ENCODE measurements at places on chromosomes 7 and 10. TPM values are rescaled to one million over a fixed set of nuclear protein-coding genes. Genes with fewer than 3 reads are reported as not detected.

DNA sequence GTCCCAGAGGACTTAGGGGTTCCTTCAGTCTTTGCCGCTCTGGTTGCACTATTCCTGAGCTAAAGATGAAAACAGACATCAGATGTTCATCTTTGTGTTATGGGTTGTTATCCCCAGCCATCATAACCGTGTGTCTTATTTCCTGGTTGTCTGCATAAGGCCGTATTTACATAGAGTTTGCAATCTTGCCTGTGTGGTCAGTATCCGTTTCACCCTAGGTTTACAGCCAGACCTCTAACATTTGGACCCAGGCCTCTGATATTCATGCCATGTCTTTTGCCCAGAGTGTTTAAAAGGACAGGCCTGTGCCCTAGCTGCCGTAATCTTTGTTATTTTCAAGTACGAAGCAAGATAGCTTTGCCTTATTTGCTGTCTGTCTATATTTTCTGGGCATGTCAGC is 26.6 kb downstream of the LRRC4 start:
- H3K27ac ChIP-seq: no peak overlapping the region
- H3K27me3 ChIP-seq: no peaks in the 10 kb centered on the region
- peaks cover 2% of the 10 kb centered on the region for H3K36me3 ChIP-seq
- H3K4me3 ChIP-seq: no peak overlapping the region
- H3K4me1 ChIP-seq: peaks cover 15% of the 10 kb centered on the region

- no peak for DNase-seq
- no peaks in the 10 kb centered on the region for H3K36me3 ChIP-seq
Observed at GRCh38 chr7:137667633-137668387, 179.0 kb downstream of the DGKI start.

GRCh38 chr7:74569501-74570075 is 87.9 kb upstream of the GTF2I start:
- no peaks in the 10 kb centered on the region for H3K36me3 ChIP-seq
- peak overlapping the region; percentile 87 for H3K27ac ChIP-seq

NUTM2B gene
- total RNA-seq: 1.6 TPM

DNA sequence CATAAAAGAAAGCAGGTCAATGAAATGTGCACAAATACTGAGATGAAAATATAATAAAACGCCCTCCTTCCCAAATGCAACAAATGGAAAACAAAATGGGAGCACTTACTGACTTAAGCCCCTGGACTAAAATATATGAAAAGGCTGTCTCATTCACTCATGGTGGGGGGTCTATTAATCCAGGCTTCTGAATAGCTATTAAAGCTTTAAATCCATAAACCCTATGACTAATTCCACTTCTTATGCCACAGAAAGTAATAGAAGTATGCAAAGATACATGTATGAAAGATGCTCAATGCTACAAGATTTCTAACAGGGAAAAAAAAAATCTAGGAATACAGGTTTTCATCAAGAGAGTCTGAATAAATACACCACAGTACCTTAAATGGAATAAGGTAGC is 20.5 kb downstream of the EIF3A start:
- H3K4me3 ChIP-seq: no peak overlapping the region
- H3K27me3 ChIP-seq: no peaks in the 10 kb centered on the region
- H3K36me3 ChIP-seq: peaks cover 89% of the 10 kb centered on the region
- H3K4me1 ChIP-seq: peaks cover 25% of the 10 kb centered on the region
- H3K27ac ChIP-seq: no peak overlapping the region

GRCh38 chr7:24328050-24328449 is 44.1 kb downstream of the NPY start:
- H3K36me3 ChIP-seq: no peaks in the 10 kb centered on the region
- DNase-seq: no peak
- peaks cover 14% of the 10 kb centered on the region for H3K27me3 ChIP-seq

CC2D2B gene
- 0.40 TPM for total RNA-seq

OPN1SW gene
- total RNA-seq: not detected

DNA sequence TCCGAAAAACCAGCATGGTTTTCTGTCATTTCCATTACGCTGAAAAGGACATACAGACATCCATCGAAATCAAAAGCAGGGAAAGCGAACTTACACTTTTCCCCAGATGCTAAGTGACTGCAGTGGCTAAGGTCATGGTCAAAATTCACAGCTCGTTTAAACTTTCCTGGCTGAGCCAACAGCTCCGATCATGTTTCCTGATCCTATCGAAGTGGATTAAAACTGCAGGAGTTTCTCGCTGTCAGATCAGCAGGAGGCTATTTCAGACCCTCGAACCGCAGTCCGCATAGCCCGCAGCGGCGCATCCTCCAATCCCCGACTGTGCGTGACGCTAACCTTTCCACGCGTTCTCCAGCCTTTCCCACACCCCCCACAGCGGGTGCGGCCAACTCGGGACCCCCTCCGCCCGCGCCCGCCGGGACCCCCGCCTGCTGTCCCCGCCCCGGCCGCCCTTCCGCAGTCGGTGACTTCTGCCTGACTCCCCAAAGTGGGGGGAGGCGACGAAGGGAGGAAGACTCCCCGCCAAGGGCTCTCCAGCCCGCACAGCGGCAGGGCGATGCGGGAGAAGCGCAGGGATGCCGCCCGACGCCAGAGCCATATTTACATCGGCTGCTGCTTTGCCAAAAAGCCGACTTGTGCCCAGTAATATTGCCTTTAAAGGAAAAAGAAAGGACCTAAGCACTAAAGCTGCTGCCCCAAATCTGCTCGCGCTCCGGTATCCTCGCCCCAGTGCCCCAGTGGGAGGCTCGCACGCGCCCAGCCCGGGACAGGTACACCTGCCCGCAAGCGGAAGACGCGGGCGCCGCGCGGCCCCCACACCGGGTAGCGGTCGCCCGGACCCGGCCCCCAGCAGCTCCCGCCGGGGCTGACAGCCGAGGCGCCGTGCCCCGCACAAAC is 1.2 kb downstream of the PIP4K2A start:
- H3K4me3 ChIP-seq: peak overlapping the region; percentile 85
- peak; percentile 47 for DNase-seq
- H3K36me3 ChIP-seq: peaks cover 26% of the 10 kb centered on the region
- peaks cover 40% of the 10 kb centered on the region for H3K4me1 ChIP-seq

GRCh38 chr10:119199231-119199992 is 8.0 kb upstream of the GRK5 start:
- H3K27me3 ChIP-seq: peaks cover 2% of the 10 kb centered on the region
- H3K27ac ChIP-seq: no peak overlapping the region
- H3K4me3 ChIP-seq: no peak overlapping the region
- DNase-seq: peak; percentile 53

DHTKD1 gene
- 17.8 TPM for total RNA-seq

CPEB3 gene
- total RNA-seq: 3.0 TPM

VSTM2A gene
- not detected for total RNA-seq

LUC7L2 gene
- 106 TPM for total RNA-seq

GRCh38 chr10:45000752-45001380 is at the start of gene ZNF22:
Gene ZNF22 (plus strand): TSS chr10:45000923. CDS start chr10:45003369, 2,446 bp downstream.
- DNase-seq: peak; percentile 67
- H3K4me3 ChIP-seq: peak within 1 kb of the TSS; percentile 90
- peaks cover 10% of the 10 kb centered on the region for H3K27me3 ChIP-seq
- peaks cover 47% of the 10 kb centered on the region for H3K4me1 ChIP-seq

GRCh38 chr7:31948029-31948428 is 122.2 kb downstream of the PDE1C start:
- H3K4me1 ChIP-seq: peaks cover 2% of the 10 kb centered on the region
- H3K4me3 ChIP-seq: no peak overlapping the region
- DNase-seq: no peak

GRCh38 chr10:19546224-19546623 is 270.0 kb upstream of the PLXDC2 start:
- DNase-seq: no peak
- H3K27ac ChIP-seq: no peak overlapping the region
- no peaks in the 10 kb centered on the region for H3K4me1 ChIP-seq
- H3K36me3 ChIP-seq: no peaks in the 10 kb centered on the region
- no peaks in the 10 kb centered on the region for H3K27me3 ChIP-seq

GRCh38 chr7:73900286-73900685 is 39.3 kb downstream of the TMEM270 start:
- no peaks in the 10 kb centered on the region for H3K36me3 ChIP-seq
- peaks cover 5% of the 10 kb centered on the region for H3K4me1 ChIP-seq
- H3K27me3 ChIP-seq: no peaks in the 10 kb centered on the region
- H3K4me3 ChIP-seq: no peak overlapping the region
- no peak overlapping the region for H3K27ac ChIP-seq
- DNase-seq: no peak

GRCh38 chr10:62796896-62797295 is 7.6 kb upstream of the ADO start:
- DNase-seq: no peak
- H3K4me1 ChIP-seq: no peaks in the 10 kb centered on the region

GRCh38 chr10:106347547-106347946 is 817.0 kb downstream of the SORCS1 start:
- no peak for DNase-seq
- H3K4me1 ChIP-seq: no peaks in the 10 kb centered on the region
- H3K27ac ChIP-seq: no peak overlapping the region
- H3K36me3 ChIP-seq: no peaks in the 10 kb centered on the region
- no peak overlapping the region for H3K4me3 ChIP-seq

DNA sequence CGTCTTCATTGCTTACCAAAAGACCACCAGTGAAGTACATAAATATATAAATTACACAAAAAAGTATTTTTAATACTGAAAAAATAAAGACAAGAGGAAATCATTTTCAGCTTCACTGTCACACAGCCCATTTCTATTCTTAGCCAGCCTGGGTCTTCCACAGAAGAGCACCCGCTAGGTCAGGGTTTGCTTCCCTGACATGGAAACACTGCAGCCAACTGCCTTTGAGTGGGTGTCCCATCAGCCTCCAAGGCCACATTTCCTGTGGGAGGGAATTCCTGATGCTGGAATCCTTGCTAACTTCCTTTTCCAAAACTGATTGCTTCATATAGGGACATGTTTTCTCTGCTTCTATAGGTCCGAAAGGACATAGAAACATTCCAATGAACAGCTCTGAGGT is 137.8 kb upstream of the CAV2 start:
- H3K27me3 ChIP-seq: peaks cover 13% of the 10 kb centered on the region
- DNase-seq: no peak
- no peak overlapping the region for H3K27ac ChIP-seq
- no peaks in the 10 kb centered on the region for H3K36me3 ChIP-seq

MCU gene
- total RNA-seq: 16.1 TPM

PNLIPRP1 gene
- total RNA-seq: not detected

GRCh38 chr10:100167553-100168312 is 18.1 kb downstream of the ERLIN1 start:
- H3K4me1 ChIP-seq: peaks cover 25% of the 10 kb centered on the region
- peaks cover 42% of the 10 kb centered on the region for H3K36me3 ChIP-seq
- no peak for DNase-seq
- peak overlapping the region; percentile 73 for H3K4me3 ChIP-seq
- peak overlapping the region; percentile 86 for H3K27ac ChIP-seq
- H3K27me3 ChIP-seq: no peaks in the 10 kb centered on the region

GRCh38 chr7:70193514-70193913 is 595.2 kb downstream of the AUTS2 start:
- H3K4me1 ChIP-seq: no peaks in the 10 kb centered on the region
- H3K27me3 ChIP-seq: peaks cover 2% of the 10 kb centered on the region
- DNase-seq: no peak
